ENCODE measurements at places on chromosomes 11 and 22.

DNA sequence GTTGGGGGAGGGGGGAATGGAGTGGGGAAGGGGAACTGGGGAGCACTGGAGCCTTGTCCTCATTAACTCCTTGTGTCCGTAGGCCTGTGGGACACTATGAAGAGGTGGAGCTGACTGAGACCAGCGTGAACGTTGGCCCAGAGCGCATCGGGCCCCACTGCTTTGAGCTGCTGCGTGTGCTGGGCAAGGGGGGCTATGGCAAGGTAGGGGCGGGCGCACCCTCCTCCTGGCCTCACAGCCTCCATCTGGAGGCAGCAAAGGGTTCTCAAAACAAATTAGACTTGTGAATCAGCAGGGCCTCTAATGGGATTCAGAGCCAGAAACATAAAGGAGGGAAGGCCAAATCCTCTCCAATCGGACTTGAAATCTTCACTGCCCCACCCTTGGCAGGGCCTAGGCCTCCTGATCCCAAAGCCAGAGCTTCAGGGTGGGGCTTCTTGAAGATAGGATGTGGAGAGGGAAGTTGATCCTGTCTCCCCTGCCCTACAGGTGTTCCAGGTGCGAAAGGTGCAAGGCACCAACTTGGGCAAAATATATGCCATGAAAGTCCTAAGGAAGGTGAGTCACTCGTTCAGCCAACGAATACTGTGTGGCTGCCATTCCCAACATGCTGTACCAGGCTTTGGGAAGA lies 859 bp downstream of the RPS6KB2 start:
- DNase-seq = no peak

DNA sequence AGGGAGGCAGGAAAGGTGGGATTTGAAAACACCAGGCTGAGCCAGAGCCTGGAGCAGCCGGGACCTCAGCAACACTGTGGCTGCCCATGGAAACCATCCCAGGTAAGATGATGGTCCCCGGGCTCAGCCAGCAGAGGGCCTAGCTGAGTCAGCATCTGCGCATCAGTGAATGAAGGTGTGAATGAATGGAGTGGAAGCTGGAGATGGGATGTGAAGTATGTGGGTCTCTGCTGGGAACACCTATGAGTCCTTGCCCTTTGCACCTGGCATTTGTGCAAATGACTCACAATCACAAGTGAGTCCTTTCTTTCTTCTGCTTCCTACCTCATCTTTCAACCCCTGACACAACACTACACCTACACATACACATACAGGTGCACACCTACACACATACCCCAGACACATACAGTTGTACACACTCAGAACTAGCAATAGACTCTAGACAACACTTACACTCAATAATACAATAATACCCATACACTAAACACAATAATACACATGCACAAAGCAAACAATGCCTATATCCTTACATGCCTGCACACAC lies 62.8 kb upstream of the PRDM11 start:
- peak; percentile 62 for DNase-seq

DNA sequence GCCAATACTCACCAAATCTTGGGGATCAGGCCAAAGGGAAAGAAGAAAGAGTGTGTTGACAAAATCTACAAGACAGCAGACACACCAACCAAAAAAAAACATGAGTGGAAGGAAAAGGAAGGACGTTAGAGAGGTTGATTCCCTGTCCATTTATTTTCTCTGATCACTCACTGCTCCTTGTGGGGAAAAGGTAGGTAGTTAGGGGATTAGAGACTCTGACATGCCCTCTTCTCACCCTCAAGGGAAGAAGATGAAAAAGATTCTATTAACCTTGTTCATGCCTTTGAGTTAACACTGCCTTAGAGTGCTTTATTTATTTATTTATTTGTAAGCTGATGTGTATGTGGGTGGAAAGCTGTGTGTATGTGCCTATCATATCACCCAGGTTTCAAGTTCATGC lies at the start of gene OR52H1:
TSS of gene OR52H1 (minus strand) at position 101 of the 400 bp plus-strand sequence. CDS start 3,035 bp downstream, outside the sequence.
- no peak for DNase-seq

GRCh38 chr11:22479971-22480720 lies 142.0 kb downstream of the SLC17A6 start:
- DNase-seq = no peak

- DNase-seq = no peak
Observed at GRCh38 chr11:123474994-123475393, 44.9 kb downstream of the GRAMD1B start.

DNA sequence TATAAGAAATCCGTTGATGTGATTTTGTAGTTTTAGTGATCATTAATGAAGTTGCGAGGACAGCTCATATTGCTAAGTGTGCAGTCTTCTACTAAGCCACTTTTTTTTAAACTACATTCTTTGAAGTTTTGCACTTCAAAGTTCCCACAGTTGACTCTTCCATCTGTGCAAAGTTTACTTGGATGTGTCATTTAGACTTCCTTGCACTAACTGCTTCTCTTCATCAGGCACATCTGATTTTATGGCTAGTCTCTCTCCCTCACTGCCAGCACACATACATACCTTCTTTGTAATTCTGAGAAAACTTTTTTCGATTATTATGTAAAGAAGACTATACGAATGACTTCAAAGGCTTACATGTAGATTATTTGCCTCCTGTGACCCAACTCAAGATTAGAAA lies 250.0 kb downstream of the DYNC2H1 start:
- no peak for DNase-seq

GRCh38 chr11:30707110-30707509 lies 121.0 kb upstream of the MPPED2 start:
- DNase-seq = no peak

- peak; percentile 74 for DNase-seq
Observed at GRCh38 chr22:40345815-40346184, 500 bp upstream of the ADSL start.

GRCh38 chr11:32983506-32983905 lies 32.2 kb upstream of the DEPDC7 start:
- DNase-seq = no peak

DNA sequence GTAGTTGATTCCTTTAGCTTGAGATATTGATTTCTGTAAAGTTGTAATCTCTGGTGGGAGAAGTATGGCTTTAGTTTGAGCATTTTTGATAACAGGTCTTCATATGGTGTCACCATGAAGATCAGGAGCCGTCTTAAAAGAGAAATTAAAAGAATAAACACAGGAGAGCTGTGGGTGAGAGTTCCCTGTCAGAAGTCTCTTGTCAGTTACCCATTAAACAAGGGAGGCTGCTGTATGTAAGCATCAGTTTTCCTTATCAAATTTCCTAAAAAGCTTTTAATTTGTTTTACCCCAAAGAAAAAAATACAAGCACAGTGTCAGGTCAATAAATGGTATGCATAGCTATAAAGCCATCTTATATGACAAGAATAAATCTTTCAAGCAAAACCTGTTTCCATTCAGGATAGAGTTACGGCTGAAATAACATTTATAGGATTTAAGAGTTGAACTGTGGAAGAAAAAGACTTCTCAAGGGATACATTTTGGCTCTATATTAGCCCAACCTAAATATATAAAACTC lies 767.5 kb downstream of the JRKL start:
- no peak for DNase-seq

- no peak for DNase-seq
Observed at GRCh38 chr11:59225017-59225416, 12.3 kb upstream of the MPEG1 start.

DNA sequence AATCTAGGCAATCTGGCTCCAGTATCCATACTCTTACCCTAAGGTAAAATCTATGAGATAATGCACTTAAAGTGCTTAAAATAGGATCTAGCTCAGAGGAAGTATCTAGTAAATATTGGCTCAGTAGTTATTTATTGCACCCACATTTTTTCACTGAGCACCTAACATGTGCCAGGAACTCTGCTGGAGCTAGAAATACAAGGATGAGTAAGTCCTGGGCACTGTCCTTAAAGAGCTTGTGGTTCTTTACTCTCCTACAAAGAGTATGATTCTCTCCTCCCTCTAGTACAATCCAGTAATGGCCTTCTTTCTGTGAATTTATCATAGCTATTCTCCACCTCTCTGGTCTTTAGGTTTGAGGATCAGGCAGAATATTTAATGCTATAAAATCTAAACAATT lies 59.2 kb downstream of the DEUP1 start:
- DNase-seq = no peak

DNA sequence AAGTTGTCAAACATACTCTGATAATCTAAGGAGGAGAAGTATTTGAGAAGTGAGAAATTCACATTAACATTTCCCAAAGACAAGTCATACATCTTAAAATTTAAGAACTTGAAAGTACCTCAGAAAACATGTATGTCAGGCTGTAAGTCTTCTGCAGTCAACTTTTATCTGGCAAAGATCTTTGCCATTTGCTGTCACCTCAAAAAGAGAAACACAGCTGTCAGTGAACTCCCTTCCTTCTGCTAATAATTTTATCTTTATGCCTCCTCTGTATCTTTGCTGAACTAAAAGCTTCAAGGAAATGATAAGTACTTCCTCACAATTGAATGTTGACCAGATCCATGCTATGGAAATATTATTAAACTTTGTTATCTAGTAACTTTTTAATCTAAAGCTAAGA lies 18.7 kb downstream of the TTC17 start:
- no peak for DNase-seq

GRCh38 chr11:86577644-86578636 lies 94.5 kb downstream of the ME3 start:
- no peak for DNase-seq

GRCh38 chr11:8531312-8531711 lies 62.7 kb downstream of the STK33 start:
- peak; percentile 86 for DNase-seq

- DNase-seq = peak; percentile 94
Observed at GRCh38 chr22:21652010-21652546, 10.0 kb downstream of the SDF2L1 start.

- peak; percentile 31 for DNase-seq
Observed at GRCh38 chr11:78586452-78587046, 11.9 kb upstream of the NARS2 start.

DNA sequence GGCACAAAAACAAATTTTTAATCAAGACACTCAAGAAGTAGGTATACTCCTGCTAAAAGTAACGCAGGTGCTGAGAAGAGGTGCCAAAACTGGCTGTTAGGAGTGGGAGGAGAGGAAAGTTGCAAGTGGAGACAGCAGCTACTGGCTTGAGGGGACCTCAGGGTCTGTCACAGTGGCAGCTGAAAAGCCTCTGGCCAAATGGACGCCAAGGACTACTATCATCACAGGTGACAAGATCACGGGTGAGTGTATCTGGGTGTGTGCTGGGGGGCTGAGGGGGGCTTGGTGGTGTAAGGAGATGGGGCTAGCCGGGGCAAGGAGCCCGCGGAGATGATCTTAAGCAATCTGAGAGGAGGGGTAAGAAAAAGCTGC lies 687 bp downstream of the ZNF202 start:
- no peak for DNase-seq

DNA sequence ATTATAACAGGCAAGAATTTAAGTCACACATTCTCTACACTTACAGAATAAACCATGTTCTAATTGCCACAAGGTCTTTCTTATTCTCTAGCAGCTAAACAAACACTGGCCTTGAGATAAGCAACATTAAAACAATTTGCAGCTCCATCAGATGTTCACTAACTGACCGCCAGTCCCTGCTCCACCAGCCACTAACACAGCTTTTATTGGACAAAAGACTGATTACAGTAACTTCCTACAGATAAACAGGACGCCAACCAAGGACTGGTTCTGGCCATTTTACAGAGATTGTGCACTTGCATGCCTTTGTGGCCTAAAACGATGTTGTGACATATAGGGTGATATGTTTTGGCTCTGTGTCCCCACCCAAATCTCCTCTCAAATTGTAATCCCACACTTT lies 388.9 kb upstream of the LRRC4C start:
- no peak for DNase-seq

GRCh38 chr11:122101625-122102291 lies 14.3 kb downstream of the BLID start:
- no peak for DNase-seq

DNA sequence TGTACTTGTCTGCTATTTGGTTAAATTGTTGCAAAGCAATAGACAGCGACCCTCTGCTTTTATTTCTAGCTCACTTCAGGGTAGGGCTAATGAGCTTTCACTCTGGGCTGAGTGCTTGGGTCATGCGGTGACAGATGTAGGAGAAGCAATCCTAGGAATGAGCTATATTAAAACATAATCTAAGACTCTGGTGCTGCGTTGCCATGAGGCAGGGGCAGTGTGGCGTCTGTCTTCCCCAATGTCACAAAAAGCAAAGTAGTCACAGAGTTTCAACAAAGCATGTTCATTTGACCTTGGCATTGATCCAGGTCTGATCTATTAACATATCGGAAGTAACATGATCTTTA lies 55.5 kb upstream of the GRAMD1B start:
- DNase-seq = no peak

All from D341Med (cell line).